ENCODE measurements at places on chromosomes 13 and 19. TPM values are rescaled to one million over a fixed set of nuclear protein-coding genes. Genes with fewer than 3 reads are reported as not detected.

The APOC4 gene
- total RNA-seq, result not detected

The ZNF567 gene
- 20.7 TPM for total RNA-seq

The CA11 gene
- total RNA-seq, result 16.2 TPM

The SULT2B1 gene
- not detected for total RNA-seq

The MEF2B gene
- total RNA-seq, result 3.6 TPM

The ADPRHL1 gene
- 1.2 TPM for total RNA-seq

The HSD17B14 gene
- 1.1 TPM for total RNA-seq

The LRRC4B gene
- total RNA-seq, result not detected

The LTBP4 gene
- 87.7 TPM for total RNA-seq

- DNase-seq, result no peak
These were observed 189.1 kb upstream of the UBL3 start for GRCh38 chr13:30039511-30039911.

- DNase-seq, result no peak
These were observed 180.4 kb downstream of the ZNF536 start for GRCh38 chr19:30552593-30552992.

- DNase-seq, result no peak
These were observed 20.7 kb downstream of the ZNF575 start for GRCh38 chr19:43553656-43554055.

DNA sequence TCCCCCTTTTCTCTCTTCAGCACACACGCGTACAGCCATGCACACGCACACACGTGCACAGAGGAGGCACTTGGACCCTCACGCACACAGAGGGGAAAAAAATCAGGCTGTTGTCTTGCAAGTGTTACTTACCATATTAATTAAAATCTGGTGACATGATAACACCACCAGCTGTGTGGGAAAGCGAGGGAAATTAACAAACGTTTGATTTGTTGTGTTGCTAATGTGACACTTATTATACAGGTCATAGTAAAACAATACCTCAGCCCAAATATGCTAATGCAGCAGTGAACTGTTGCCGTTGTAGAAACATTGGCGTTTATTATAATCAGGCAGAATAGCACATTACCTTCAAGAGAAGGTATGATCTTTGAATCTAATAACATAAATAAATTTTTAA lies 211.7 kb downstream of the TEX29 start:
- no peak for DNase-seq

DNA sequence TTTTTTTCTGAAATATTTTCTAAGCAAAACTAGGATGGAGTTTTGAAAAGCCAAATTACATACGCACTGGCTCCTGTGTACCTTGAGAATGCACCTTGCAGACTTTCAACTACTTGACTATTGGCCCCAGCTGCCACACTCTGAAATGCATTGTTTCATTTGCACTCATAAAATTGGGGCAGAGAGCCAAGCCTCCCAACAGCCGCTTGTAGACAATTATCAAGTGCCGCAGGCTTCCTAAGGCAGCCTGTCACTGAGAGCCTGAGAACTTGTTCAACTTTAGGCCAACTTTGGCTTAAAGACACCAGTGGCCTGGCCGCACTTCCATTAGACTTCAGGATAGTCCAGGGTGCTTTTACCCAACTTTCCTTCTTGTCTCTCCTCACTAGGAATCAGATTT lies 115.7 kb upstream of the STARD13 start:
- DNase-seq, result no peak

- no peak for DNase-seq
These were observed 257.6 kb downstream of the DLEU7 start for GRCh38 chr13:50585674-50586413.

GRCh38 chr19:44609219-44609618 lies 4.1 kb upstream of the IGSF23 start:
- no peak for DNase-seq

DNA sequence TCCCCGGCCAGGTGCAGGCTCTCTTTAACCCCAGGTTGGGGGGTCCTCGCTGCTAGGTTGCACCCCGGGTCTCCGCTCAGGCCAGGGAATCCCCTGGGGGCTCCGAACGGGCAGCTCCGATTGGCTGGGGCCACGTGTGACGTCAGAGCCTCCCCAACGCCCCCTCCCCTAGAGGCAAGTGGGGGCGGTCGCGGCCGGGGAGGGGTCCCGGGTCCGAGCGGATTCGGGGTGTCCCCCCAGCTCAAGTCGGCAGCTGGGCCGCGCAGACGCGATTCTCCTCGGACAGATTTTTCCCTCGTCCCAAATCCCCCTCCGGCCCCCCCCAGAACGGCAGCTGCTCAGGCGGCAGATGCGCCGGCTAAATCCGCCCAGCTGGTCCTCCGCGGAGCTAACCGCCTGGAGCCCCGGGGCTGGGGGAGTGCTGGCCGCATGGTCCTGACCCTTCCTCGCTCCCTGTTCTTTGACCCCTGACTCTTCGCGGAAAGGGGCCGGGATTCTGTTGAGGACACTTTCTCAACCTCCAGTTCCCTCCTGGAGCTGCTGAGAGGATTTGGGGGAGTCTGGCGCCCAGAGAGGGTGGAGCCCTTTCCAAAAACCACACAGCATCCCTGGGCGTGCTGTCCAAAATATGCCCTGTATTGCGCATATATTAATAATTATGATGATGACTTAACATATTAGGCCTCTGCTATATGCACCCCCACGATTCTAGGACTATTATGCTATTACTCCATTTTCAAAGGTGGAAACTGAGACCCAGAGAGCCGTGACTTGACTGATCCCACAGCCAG lies 25.4 kb upstream of the SEMA6B start:
- DNase-seq, result no peak

GRCh38 chr13:80386002-80386401 lies 45.1 kb upstream of the SPRY2 start:
- DNase-seq, result no peak

GRCh38 chr13:39302820-39303219 lies 264.6 kb downstream of the NHLRC3 start:
- DNase-seq, result no peak

GRCh38 chr13:57897225-57897624 lies 265.7 kb downstream of the PCDH17 start:
- DNase-seq, result no peak

- DNase-seq, result no peak
These were observed 365.1 kb downstream of the DNAJC15 start for GRCh38 chr13:43388282-43389034.

- DNase-seq, result no peak
These were observed 41.2 kb upstream of the ARGLU1 start for GRCh38 chr13:106609116-106609515.

GRCh38 chr19:45792470-45793177 lies at the start of gene DMWD:
Gene DMWD (minus strand): TSS chr19:45792845. CDS start chr19:45792756, 89 bp downstream.
- peak; percentile 99 for DNase-seq

DNA sequence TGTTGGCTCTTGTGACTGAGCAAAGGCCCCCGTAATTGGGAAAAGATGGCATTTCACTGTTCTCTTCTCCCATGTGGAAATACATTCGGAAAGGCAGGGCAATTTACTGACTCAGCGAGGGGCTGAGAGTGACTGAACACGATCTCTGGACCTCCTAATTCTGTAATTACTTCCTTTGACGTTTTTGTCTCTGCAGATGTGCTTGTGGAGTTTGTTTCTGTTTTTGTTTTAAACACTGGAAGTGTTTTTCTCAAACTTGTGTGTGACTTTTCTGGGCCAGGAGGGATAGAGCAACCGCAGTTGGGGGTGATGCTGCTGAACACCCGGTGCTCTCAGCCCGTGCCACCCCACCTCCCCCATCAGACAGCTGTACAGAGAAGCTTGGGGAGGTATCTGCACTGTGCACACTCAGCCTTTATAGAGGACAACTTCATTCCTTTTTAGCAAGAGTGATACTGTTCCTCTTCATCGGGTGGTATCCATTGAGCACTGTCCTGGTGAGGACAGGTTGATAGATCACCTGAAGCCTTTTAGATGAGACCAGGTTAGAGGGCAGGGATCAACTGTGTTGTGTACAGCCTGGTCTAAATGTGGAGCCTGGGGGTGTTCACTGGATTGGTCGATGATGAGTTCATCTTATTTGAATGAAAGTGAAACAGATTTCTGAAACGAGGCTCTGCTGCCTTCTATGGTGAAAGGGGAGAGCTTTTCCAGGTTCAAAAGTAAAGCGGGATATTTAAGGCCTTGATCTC lies 117.4 kb downstream of the ESD start:
- DNase-seq, result peak; percentile 22

DNA sequence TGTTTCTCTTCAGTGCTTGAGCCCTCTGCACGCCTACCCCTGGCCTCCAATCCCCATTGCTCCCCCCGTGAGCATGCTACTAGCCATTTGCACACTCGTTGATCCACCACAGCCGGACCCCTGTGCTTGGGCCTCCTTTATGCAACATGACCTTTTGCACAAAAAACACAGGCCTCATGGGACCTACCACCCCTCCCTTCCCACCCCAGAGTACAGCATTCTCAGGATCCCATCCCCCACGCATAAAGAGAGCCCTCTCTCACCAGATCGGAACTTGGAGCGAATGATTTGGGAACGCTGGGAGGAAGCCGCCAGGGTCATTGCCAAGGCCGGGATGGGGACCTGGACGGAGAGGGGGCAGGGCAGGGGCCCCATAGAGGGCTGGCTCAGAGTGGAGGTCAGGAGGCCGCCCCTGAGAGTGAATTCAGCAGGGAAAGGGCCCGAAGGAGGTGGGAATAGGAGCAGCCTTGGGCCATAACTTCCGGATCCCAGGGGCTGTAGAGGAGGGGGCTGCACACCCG lies 754 bp downstream of the MAMSTR start:
- no peak for DNase-seq

- no peak for DNase-seq
These were observed 10.4 kb downstream of the SETDB2 start for GRCh38 chr13:49454388-49455006.

DNA sequence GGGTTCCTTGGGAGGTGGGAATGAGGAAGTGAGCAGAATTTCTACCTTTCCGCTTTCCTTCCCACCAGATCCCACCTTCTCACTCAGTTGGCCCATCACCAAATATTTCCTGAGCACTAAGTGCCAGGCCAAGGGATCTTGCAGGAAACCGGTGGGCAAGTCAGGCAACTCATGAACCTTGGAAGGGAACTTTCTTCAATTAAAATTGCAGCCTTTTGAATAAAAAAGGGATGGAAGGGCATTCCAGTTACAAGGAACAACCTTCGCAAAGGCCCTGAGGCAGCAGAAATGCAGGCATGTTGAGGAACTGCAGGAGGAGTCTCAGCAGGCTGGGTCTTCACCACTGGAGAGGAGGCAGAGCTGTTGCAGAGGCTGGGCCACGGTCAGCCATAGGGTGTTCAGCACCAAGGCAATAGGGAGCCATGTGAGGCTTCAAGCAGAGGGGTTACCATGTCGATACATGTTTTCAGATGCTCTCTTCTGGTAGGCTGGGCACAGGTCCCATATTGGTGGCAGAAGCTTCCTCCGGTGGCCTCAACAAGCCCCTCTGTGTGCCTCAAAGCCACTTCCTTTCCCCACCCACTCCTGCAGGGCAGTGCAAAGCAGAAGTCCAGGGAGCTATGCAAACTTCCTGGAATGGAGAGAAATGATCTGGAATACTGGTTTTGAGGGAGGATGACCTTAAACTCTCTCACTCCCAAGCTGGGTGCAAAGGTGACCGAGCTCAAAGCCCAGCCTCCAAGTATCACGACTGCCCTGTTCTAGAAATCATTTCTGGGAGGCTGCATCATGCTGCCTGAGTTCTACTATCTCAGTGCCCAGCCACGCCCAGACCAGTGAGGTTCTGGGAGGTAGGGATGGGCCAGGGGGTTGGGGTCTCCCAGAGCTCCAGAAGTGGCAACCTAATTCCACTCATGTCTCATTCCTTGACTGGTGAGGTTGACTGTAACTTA lies at the start of gene FUT6:
FUT6 (minus strand) TSS at position 638 of the 953 bp plus-strand sequence. CDS start 7,135 bp downstream, outside the sequence.
- DNase-seq, result no peak

DNA sequence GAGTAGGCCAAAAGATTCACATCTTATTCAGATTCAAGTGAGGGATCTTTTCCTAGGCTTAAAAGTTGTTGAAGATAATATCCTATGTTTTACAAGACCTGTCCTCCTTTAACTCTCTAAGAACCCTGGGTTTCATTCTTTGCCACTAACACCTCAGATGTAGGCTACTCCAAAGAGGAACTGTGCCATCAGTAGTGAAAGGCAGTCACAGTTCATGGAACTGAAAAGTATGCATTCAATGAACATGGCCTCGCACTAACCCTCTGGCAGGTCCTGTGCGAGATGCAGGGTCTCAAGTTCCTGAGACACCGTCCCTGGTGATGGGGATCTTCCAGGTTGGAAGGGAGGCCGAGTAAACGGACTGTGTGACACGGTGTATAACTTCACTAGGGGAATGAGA lies 4.3 kb downstream of the LGALS14 start:
- DNase-seq, result no peak

GRCh38 chr13:86445672-86446071 lies 646.5 kb upstream of the SLITRK6 start:
- no peak for DNase-seq

DNA sequence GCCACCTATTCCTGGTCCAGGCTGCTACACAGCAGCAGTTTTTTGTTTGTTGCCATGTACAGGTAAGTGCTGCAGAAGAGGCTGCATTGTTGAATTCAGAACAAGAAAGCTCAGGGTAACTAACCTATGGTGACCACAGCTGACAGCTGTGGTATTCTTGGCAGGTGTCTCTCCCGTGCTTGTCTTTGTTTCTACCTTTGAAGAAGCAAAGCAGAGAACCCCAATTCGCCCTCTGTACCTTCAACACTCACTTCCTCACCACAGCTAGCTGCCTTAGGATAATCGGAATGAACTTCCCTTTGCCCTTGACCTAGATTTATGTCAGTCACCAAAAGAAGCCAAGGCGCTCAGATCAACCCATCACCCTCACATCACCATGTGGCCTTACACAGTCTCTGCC lies 1703.3 kb upstream of the SLC10A2 start:
- peak; percentile 65 for DNase-seq

DNA sequence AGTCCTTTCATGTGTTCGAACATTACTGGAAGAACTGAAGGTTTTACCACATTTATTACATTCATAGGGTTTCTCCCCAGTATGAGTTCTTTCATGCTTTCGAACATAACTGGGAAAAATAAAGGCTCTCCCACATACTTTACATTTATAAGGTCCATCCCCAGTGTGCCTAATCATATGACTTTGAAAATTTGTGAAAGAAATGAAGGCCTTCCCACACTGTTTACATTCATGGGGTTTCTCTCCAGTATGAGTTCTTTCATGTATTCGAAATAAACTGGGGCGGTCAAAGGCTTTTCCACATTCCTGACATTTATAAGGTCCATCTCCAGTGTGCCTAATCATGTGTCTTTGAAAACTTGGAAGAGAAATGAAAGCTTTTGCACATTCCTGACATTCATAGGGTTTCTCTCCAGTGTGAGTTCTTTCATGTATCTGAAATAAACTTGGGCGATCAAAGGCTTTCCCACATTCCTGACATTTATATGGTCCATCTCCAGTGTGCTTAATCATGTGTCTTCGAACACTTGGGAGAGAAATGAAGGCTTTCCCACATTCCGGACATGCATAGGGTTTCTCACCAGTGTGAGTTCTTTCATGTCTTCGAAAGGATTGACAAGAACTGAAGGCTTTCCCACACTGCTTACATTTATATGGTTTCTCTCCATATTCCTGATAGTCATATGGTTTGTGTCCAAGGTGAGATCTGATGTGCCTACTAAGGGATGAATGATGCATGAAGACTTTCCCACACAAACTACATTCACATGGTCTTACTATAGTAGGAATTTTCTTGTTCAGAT lies 24.0 kb downstream of the ZNF564 start:
- DNase-seq, result no peak

Measured in naive thymus-derived CD8-positive, alpha-beta T cell (primary cell).